ENCODE measurements at places on chromosomes 5 and 9. TPM values are rescaled to one million over a fixed set of nuclear protein-coding genes. Genes with fewer than 3 reads are reported as not detected.

DMGDH gene
- total RNA-seq, result 0.95 TPM

ITGA1 gene
- total RNA-seq, result 47.0 TPM

PCDHB6 gene
- not detected for total RNA-seq

ZNF608 gene
- 16.2 TPM for total RNA-seq

ARL14EPL gene
- not detected for total RNA-seq

IFNA13 gene
- not detected for total RNA-seq
